Activated CD4-positive, alpha-beta T cell treated with anti-CD3 and anti-CD28 coated beads for 36 hours (primary cell): ENCODE measurements at places on chromosomes 1 and 21.

DNA sequence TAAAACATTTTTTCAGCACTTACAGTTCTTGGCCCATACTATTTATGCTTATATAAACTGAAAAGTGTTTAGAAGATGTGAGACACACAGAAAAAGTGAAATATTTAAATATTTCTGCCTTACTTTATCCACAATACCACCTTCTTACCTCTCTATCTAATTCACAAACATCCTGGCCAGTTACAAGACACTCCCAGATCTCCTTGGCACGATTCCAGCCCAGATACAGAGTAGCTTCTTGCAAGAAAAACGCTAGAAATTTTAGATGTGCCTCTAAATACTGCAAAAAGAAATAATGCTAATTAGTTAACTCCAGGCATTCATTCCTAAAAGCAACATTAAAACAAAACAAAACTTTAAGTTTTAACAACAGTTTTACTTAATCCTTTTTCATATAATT is 68.4 kb downstream of the USP24 start:
- no peaks in the 10 kb centered on the region for H3K27me3 ChIP-seq
- no peak overlapping the region for H3K27ac ChIP-seq
- H3K4me3 ChIP-seq = no peak overlapping the region
- DNase-seq = no peak
- H3K4me1 ChIP-seq = peaks cover 12% of the 10 kb centered on the region

DNA sequence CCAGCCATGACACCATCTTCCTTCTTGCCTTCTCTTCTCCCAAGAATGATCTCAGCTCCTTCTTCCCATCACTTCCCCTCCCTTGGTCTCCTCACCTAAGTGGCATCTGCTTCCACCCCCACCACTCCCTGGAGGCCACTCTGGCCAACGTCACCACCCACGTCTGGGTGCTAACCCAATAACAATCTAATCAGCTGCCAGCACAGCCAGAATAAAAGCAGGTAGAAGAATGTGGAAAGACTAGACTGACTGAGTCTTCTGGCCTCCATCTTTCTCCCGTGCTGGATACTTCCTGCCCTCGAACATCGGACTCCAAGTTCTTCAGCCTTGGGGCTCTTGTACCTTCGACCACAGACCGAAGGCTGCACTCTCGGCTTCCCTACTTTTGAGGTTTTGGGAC is 245.3 kb upstream of the CSF3R start:
- no peak overlapping the region for H3K4me3 ChIP-seq
- H3K4me1 ChIP-seq = no peaks in the 10 kb centered on the region
- H3K36me3 ChIP-seq = no peaks in the 10 kb centered on the region
- H3K27me3 ChIP-seq = peaks cover 17% of the 10 kb centered on the region

DNA sequence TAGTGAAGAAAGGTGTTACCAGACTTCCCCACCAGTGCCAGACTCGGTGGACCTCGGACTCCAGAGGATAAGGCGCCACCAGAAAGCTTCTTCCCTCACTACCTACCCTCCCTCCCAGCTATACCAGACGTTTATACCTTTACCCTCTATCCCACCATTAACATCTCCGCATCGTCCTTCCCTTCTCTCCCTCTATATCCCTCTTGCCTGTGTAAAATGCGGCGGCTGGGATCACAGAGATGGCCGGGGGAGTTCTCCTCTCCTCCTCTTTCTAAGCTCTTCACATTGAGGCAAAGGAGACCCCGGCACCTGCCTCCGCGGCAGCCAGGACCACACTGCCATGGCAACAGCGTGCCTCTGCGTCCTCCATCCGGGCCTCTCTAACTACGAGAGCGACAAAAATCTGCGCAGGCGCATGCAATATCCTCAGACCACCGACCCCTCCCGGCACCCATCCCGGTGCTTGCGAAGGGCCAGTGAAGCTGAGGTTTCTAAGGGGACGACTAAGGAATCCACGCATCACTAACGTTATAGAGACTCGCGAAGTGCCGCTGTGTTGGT is at the start of gene CCDC181:
CCDC181 (minus strand) TSS at position 394 of the 561 bp plus-strand sequence. CDS start 2,547 bp downstream, outside the sequence.
- H3K4me3 ChIP-seq = peak within 1 kb of the TSS; percentile 79
- peaks cover 52% of the 10 kb centered on the region for H3K27me3 ChIP-seq
- H3K36me3 ChIP-seq = no peaks in the 10 kb centered on the region
- peak; percentile 76 for DNase-seq
- H3K4me1 ChIP-seq = peaks cover 4% of the 10 kb centered on the region

DNA sequence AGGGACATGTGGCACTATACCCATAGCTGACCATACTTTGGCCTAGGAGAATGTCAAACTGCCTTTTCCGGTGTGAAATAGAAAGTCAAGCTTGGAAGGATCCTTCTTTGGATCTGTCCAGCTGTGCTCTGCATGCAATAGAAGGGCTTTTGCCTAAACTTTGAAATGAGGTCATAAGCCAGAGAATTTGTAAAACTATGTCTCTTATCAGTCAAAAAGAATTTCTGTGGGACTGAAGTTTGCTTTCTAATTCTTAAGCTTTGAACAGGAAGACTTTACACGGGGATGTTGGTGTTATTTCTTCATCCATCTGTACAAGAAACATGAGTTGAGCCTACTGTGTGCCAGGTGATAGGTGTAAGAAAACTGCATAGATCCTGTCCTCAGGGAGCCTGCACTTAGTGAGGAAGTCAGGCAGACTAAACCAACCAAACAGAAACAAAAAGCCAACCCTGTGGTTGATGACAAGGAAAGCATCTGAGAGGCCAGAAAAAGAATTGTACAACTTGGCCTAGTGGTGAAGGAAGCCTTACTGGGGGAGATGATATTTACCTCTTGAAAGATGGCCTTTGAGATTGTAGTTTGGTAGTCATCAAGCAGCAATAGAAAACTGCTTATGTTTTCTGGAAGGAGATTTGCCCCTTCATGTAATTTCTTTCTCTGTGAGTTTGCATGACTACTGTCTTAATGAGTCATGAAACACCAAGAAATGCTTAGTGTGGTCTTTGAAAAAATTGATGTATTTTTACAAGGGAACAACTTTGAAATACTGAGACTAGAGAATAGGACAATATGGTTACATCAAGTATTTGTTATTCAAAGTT is 24.8 kb downstream of the TGFB2 start:
- peaks cover 32% of the 10 kb centered on the region for H3K27me3 ChIP-seq
- no peak overlapping the region for H3K4me3 ChIP-seq
- no peak overlapping the region for H3K27ac ChIP-seq
- no peak for DNase-seq
- no peaks in the 10 kb centered on the region for H3K4me1 ChIP-seq

- DNase-seq = peak; percentile 59
- peak overlapping the region; percentile 74 for H3K27ac ChIP-seq
- H3K4me3 ChIP-seq = peak overlapping the region; percentile 31
- peaks cover 4% of the 10 kb centered on the region for H3K36me3 ChIP-seq
These were observed 331.6 kb downstream of the SRGAP2C start for GRCh38 chr1:121516234-121516967.

GRCh38 chr1:94247138-94248094 is 10.0 kb upstream of the ARHGAP29 start:
- peak overlapping the region; percentile 58 for H3K4me3 ChIP-seq
- no peaks in the 10 kb centered on the region for H3K36me3 ChIP-seq
- no peak overlapping the region for H3K27ac ChIP-seq
- DNase-seq = peak; percentile 52

DNA sequence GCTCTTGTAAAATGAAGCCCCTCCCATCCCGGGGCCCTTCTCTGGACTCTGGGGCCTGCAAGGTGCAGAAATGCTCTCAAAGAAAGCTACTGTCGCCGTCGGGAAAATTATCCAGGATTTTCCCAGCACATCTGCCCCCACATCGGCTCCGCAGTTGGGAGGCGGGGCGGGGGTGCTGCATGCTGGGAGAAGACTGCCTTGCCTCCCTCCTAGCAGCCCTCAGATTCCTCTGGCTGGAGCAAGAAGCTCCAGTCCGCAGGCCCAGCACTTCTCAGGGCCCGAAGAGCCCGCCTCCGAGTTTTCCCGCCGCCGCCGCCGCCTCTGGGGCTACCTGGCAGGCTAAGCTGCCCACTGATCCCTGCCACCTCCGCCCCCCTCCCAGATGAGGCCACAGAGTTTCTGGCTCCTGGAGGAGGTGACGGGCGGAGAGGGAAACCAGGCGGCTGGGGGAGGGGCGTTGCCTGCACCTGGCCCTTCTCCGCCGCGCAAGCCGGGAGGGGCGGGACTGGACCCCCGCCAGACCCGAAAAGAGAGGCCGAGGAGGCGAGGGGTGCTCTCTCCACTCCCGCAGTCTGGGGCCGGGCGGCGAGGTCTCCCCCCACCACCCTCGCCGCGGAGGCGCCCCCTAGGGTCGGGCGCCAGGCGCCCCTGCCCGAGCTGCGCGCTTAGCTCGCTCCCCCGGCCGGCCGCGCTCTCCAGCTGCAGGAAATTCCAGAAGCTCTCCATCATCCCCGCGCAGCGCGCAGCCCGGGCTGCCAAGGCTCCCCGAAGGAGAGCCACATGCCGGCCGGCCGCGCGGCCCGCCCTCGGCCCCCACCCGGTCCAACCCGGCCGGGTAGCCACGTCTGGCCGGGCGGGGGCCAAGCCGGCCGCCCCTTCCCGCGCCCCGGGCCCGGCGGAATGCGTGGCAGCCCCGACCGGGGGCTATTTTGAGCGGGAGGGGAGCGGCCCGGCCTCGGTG is 28.8 kb downstream of the AHDC1 start:
- no peaks in the 10 kb centered on the region for H3K27me3 ChIP-seq
- peaks cover 5% of the 10 kb centered on the region for H3K4me1 ChIP-seq
- DNase-seq = no peak
- H3K36me3 ChIP-seq = no peaks in the 10 kb centered on the region

DNA sequence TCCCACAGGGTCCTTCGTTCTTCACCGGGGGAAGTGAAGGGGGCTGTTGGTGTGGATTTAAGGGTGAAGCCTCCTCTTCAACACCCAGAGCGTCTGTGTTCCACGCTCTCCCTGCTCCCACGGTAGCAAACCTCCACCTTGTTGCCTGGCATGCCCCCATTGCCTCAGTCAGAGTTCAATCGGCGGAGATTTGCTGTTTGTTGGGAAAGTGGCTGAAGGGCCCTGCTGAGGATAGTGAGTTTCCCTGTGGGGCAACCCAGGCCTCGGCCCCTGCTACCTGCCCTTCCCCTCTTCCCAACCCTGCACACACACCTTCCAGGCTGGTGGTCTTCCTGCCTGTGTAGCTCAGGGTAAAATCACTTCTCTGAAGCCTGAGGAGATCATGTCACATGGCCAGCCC is 60.5 kb downstream of the TOR1AIP2 start:
- H3K4me3 ChIP-seq = no peak overlapping the region
- no peak for DNase-seq
- H3K36me3 ChIP-seq = no peaks in the 10 kb centered on the region
- H3K4me1 ChIP-seq = peaks cover 17% of the 10 kb centered on the region
- no peaks in the 10 kb centered on the region for H3K27me3 ChIP-seq
- H3K27ac ChIP-seq = no peak overlapping the region

- no peaks in the 10 kb centered on the region for H3K4me1 ChIP-seq
- H3K36me3 ChIP-seq = no peaks in the 10 kb centered on the region
- H3K27ac ChIP-seq = no peak overlapping the region
- peaks cover 2% of the 10 kb centered on the region for H3K27me3 ChIP-seq
- DNase-seq = no peak
These were observed 28.0 kb upstream of the PLCH2 start for GRCh38 chr1:2448098-2448445.

- DNase-seq = no peak
- H3K36me3 ChIP-seq = no peaks in the 10 kb centered on the region
- H3K27ac ChIP-seq = no peak overlapping the region
- H3K4me1 ChIP-seq = no peaks in the 10 kb centered on the region
- no peak overlapping the region for H3K4me3 ChIP-seq
These were observed 56.0 kb downstream of the TTLL7 start for GRCh38 chr1:83942914-83943313.

DNA sequence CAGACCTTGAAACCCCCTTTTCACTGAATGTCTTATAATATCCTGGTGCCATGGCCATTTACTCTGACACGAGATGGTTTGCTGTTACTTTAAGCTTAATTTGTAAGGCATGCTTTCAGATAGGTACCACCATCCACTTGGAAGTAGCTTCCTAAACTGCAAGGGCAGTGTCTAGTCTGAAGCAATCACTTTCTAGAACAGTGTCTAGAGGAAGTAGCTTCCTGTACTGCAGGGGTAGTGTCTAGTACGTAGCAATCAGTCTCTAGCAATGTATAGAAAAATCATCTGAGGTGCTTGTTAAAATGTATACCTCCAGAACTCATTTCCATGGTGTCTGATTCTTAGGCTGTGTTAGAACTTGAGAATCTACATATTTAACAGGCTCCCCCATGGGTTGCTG is 42.5 kb downstream of the ZBTB40 start:
- H3K4me3 ChIP-seq = no peak overlapping the region
